Stimulated activated CD4-positive, alpha-beta T cell treated with anti-CD3 and anti-CD28 coated beads, Interleukin-15, amount 100 ng/mL, for 1 hour (primary cell): ENCODE measurements at places on chromosomes 16 and 17.

DNA sequence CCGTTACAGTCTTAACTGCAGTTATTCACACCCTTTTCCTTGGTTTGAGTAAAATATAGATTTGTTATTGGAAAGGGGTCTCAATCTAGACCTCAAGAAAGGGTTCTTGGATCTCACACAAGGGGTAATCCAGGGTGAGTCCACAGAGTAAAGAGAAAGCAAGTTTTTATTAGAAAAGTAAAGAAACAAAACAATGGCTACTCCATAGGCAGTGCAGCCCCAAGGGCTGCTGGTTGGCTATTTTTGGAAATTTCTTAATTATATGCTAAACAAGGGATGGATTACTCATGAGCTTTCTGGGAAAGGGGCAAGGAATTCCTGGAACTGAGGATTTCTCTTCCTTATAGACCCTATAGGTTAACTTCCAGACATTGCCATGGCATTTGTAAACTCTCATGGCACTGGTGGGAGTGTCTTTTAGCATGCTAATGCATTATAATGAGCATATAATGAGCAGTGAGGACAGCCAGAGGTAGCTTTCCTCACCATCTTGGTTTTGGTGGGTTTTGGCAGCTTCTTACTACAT is 24.5 kb upstream of the MILR1 start:
- no peak for DNase-seq

DNA sequence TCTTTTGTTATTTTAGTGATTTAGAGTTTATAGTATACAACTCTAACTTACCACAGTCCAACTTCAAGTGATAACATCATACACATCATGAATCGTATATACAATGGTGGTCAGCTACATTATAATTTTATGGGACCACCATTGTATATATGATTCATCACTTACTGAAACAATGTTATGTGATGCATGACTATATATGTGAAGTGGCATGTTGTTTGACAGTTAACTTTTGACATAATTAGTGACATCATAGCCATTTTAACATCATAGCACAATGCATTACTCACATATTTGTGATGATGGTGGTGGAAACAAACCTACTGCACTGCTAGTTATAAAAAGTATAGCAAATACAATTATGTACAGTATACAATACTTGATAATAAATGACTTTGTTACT is 21.9 kb downstream of the DYNLL2 start:
- no peak for DNase-seq

DNA sequence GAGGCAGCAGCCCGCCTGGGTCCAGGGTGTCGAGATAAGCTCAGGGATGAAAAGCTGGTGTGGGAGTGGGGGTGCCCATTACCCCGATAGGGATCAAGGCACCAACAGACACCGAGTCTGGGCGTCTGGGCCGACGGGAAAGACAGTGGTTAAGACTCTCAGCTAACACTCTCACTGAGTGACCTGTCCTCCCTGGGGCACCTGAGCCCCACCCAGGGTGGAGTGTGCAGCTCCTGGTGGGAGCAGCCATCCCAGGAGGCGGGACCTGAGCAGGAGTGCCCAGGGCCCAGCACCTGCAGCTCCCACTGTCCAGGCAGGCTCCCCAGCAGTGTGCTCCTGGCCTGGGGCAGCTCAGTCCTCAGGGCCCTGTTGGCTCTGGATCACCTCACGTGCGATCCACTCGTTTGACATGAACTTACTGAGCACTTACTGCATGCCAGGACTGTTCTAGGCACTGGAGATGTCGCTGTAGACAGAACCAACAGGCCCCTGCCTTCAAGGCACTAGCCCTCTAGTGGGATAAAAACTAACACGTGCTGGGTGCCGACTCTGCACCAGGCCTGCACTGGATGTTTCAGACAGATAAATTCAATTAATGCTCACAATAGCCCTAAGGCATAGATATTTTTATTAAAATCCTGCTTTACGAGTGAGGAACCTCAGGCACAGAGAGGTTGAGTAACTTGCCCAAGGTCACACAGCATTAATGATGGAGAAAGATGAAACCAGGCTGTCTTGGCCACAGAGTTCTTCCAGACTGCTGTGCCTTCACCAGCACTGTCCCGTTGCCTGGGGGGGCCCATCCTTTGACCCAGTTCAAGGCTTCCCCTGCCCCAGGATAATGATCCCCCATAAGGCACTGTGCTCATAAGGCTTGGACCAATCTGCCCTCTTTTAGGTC is 1.9 kb downstream of the EVPLL start:
- DNase-seq: no peak

GRCh38 chr17:38604479-38605403 is 1.0 kb downstream of the SRCIN1 start:
- DNase-seq: no peak
